Stimulated activated CD4-positive, alpha-beta T cell treated with anti-CD3 and anti-CD28 coated beads, Interleukin-12 subunit alpha, Interleukin-12 subunit beta, amount 100 ng/mL, for 48 hours (primary cell): ENCODE measurements at places on chromosomes 5 and 9.

DNA sequence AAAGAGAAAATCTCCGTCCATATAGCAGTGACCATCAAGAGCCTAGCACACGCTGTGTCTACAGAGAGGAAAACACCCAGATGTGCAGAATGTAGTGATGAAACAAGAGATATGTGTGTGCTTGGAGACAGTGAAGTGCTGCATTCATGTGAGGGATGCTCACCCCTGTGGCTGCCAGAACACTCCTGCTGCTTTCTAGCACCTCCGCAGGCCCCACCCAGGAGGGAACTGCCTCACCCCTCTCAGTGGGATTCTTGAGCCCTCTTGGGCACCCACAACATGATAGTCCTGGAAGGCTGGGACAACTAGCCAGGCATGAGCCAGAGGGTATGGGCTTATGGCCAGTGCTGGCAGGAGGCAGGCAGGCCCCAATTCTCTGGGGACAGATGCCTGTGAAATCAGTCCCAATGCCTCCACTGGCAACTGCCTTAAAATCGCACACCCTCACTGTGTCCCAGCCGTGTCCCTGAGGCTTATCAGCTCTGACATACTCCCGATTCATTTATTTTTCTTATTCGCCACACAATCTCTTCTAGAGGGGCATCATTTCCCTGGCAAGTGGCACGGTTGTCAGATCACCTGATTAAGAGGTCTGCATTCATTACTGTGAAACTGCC lies 73.2 kb upstream of the FSTL4 start:
- no peak for DNase-seq

DNA sequence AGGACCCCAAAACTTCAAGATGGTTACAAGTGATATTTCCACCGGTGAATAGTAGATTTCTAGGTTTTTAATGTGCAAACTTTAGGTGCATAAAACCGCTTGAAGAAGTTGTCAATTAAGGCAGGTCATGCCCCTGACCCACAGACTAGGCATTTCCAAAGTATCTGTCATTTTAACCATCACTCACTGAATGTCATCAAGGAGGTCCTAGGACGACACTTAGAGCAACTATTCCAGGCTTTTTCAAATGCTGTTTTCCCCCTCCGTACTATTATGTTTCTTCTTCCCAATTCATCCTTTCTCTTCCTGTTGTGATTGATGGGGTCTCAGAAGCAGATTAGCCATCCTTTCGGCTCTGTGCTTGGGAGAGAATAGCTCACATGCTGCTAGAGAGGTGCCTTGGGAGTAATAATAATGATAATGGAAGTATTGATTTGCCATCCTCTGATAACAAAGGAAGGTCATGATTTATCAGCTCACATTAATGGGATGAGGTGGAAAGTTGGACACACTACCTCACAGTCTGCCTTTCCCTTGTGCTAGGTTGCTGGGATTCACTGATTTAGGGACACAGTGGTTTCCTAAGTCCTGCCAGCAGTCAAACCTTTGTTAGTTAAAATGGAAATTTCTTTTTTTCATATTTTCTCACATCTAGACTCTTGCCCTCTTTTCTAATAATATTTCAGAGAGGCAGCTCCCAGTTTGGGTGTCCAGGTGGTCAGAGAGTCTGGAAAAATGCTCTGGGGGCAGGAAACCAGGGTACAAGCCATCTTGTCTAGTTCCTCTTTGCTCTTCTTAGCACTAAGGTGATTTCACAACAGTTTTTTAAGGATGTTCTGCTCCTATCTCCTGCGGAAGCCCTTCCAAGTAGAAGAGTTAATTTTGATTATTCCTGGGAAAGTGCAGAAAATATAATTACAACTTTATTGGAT lies 67.0 kb downstream of the PTTG1 start:
- DNase-seq, result no peak

DNA sequence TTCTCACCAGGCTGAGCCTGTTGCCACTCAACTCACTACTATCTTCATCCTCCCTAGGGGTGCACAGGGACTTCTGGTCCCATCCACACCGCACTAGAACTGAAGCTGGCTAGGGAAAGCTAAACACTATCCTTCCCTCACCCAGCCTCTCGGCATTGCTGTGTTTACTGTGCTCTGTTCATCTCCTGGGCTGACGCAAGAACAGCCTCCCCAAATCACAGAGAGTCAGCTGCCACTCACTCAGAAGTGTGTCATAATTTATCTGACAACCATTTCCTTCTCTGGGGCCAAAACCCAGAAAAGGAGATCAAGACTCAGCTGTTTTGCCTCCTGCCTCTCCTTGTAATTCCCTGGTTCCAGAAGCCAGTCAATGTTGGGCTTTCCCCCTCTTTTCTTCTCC lies 92.8 kb downstream of the ARHGEF28 start:
- no peak for DNase-seq

DNA sequence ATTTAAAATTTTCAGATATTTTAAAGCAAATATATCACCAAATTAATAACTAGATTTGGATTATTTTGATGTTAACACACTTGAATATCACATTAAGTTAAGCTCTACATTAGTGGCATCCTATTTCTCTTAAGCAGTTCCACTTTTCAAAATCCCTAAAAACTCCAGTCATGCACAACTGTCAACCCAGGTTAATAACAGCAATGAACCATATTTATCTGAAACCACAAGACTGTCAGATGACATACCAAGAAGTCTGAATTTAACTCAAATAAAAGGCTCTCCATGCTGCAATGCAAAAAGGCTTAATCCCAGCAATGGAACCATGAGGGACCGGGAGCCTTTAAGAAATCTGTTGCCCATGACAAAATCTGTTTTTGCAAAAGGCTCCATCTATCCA lies 27.5 kb downstream of the FNIP1 start:
- DNase-seq, result no peak

DNA sequence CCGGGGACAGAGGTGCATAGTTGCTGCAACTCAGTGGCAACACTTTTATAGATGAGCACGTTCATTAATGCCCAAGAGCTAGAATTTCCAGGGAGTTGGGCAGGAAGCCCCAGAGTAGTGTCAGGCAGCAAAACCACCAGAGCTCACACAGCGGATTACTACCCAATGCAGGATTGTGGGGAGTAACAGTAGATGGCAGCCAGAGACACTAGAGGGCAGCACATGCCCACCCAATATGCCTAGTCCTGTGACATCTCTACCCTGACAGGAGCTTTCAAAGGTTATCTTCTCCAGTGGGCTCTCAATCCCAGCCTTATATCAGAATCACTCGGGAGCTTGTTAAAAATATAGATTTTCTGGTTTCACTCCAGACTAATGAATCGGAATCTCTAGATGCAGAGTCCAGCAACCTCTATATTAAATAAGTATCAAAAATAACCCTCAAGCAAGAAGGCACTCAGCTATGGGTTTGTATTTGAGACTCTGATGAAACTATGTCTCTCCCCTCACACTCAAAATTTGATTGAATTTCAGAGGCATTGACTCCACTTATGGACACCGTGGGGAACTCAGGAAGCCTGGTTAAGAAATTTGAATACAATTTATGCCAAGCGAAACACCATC lies 58.4 kb upstream of the PHF24 start:
- peak; percentile 71 for DNase-seq

DNA sequence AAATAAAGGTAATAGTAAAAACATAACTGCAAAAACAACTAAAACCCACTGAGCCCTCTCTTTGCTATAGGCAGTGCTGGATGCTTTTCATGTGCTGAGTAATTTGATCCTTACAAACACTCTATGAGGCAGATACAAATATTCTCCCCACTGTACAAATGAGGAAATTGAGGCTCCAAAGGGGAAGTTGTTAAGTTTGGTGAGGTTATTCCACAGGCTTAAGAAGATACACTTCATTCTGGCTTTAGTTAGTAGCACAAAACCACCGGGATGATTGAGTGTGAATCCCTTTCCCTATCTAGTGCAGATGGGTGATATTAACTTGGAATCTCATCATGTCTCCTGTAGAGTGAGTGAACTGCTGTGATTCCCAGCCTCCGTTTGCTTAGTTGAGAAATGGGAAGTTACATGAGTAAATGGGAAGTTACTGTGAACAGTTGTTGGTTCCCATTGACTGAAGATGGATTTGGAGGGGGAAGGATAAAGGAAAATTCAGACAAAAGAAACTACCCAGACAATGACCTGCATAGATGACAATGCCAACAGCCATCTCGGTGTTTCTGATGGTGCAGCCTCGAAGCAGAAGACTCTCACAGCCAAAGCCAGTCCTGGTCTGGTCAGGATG lies 208.3 kb downstream of the ATP10B start:
- no peak for DNase-seq

DNA sequence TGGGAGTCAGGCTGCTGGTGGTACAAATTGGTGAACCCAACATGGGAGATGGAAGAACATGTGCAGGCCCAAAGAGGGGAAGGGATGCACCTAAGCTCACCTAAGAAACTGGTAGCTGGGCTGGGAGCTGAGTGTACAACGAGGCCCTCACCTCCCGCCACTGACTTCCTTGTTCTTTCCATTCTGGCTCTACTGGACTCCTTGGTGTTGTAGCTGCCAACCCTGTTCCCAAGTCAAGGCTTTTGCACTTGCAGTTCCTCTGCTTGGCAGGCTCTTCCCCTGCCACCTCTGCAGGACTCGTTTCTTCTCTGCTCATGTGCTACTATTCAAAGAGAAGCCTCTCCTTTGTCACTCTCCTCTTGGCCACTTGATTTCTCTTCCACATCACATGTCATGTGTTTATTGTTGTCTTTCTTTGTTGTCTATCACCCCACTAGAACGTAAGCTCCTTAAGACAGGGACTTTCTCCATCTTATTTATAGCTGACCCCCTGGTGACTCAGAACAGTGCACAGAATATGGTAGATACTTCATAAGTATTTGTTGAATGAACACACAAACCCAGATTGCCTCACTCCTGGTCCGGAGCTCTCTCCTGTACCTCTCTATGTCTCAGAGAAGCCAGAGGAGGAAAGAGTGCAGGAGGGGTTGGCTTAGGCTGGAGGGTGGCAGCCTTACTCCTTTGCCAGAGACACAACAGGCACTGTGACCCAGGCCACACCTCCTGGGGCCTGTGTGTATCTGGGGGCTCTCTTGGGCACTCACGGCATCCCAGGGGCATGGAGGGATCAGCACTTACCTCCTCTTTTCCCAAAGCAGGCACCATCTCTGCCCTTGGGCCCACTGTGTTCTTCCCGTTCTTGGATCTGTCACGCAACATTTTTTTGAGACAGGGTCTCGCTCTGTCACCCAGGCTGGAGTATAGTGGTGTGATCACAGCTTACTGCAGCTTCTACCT lies 5.2 kb upstream of the SPINK4 start:
- DNase-seq, result no peak

DNA sequence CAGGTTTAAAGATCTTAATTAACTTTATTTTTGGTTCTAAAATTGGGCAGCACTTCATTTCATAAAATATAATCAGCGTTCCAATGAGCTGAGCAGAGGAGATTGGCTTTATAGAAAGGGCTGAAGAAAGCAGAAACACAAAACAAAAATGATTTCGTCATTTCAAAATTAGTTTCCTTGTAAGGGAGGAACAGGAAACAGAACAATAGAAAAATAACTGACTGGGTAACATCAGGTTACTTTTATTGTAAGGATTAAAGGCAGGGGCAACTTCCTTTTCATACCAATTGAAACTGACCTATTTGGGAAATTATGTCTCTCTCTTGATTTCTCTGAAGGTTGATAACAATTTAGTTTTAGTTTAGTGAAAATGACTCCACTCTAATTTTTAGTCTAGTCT lies 157.1 kb downstream of the ATP10B start:
- DNase-seq, result no peak

DNA sequence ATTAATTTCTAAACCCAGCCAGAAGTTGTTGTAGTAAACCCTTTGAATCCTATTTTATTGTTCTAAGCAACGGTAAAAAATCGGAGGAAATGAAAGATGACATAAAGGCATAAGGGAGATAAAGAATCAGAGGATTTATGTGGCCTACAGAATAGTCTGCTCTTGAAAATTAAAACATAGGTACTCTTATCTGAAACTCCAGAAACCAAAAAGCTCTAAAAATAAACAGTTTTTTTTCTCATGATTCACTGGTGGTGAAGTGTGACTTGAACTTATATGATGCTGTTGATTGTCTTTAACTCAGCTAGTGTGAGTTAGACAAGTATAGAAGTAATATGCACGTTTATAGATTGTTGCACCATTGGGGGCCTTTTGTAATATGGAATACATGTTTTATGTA lies 80.3 kb downstream of the HSD17B4 start:
- no peak for DNase-seq

- no peak for DNase-seq
Observed at GRCh38 chr9:131234799-131235479, 41.4 kb downstream of the FAM78A start.

GRCh38 chr5:15487228-15487627 lies 12.8 kb upstream of the FBXL7 start:
- no peak for DNase-seq

DNA sequence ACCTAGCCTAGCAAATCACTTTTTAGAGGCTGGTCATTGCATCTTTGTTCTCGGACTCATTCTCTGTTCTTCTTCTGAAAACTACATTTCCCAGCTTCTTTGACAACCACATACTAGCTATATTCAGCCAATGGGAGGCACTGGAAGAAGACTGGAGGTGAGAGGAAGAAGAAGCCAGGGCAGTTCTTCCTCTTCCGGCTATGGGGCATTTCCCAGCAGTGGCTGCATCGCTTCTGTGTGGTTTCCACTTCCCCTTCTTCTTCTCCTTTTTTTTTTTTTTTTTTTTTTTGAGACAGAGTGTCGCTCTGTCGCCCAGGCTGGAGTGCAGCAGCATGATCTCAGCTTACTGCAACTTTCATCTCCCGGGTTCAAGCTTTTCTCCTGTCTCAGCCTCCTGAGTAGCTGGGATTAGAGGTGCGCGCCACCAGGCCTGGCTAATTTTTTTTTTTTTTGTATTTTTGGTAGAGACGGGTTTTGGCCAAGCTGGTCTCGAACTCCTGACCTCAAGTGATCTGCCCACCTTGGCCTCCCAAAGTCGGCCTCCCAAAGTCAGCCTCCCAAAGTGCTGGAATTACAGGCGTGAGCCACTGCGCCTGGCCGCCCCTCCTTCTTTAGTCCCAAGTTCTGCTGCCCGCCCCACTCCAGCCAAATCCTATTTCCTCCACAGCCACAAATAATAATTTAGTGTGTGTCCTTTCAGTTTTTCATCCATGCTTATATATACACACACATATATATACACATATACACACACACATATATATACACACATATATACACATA lies 6.9 kb upstream of the UBAP1 start:
- no peak for DNase-seq

DNA sequence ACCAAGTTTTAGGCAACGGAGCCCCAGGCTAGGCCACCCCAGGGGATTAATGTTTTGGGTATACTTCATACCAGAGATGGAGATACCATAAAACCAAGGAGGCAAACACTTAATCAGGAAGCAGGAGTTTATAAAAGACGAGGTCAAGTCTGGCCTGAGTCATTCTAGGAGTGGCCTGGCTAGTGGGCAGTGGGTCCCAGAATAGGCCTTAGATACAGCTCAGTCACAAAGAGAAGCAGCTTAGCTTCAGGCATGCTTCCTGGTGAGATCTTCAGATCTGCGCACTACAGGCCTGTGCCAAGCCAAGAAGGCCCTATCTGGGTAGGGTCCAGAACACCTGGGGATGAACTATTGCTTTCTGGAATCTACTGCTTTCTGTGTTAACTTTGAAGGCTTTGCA lies 20.6 kb upstream of the NR5A1 start:
- DNase-seq, result no peak

DNA sequence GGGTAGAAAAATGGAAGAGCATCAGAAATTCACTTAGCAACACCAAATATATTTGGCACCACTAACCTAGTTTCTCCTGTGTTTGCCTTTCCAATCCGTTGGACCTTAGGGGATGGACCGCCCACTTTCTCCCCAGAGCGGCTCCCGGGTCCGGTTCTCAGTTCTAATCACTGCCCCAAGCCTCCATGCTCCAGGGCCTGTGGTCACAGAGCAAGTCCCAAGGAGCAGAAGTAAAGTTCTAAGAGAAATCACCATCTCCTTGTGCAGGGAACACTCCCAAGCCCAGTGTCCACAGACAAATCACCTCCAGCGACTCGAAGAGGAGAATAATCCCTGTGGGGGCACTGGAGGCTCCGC lies 728 bp upstream of the SLC1A1 start:
- DNase-seq, result no peak
